Adrenal gland (tissue), 19 donors: ENCODE measurements at places on chromosomes 7 and 10. TPM values are rescaled to one million over a fixed set of nuclear protein-coding genes. Genes with fewer than 3 reads are reported as not detected.

Gene KLLN
- 0.24 TPM for polyA plus RNA-seq

Gene PLEKHS1
- not detected for polyA plus RNA-seq

Gene DEPP1
- polyA plus RNA-seq, result 86.8 TPM

Gene CPVL
- 15.2 TPM for polyA plus RNA-seq

Gene PNLIP
- 0.88 TPM for polyA plus RNA-seq

Gene WNT2
- not detected for polyA plus RNA-seq

Gene EVX1
- 0.97 TPM for polyA plus RNA-seq

Gene ERCC6
- polyA plus RNA-seq, result 7.2 TPM

Gene PIK3CG
- polyA plus RNA-seq, result 0.13 TPM

Gene NAMPT
- polyA plus RNA-seq, result 43.3 TPM
